ENCODE measurements at places on chromosomes 12 and 14.

DNA sequence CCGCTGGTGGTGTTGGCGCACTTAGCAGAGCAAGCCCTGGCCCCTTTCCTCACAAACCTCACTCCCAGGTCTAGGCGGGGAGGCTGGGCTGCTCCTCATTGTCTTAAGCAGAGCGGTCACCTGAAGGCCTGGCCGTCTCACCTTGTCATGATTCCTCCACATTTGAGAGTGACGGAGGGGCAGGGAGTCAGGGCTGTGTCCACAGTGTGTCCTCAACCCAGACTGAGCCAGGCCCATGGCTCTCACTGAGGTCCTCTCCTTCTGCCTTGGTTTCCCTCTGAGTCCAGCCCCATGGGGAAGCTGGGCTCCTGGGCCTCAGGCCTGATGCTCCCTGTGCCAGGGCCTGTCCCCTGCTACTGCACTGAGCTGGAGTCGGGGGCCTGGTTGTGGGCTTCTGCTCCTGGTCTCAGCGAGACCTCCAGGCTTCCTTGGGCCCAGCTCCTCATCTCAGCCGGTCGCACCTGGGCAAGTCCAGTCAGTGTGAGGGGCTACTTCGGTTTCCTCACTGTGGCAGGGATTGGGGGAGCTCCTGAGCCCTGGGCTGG is 44.9 kb downstream of the KRT80 start:
- DNase-seq: no peak

- no peak for DNase-seq
Measured at GRCh38 chr14:75732888-75733287, 71.8 kb downstream of the TTLL5 start.

DNA sequence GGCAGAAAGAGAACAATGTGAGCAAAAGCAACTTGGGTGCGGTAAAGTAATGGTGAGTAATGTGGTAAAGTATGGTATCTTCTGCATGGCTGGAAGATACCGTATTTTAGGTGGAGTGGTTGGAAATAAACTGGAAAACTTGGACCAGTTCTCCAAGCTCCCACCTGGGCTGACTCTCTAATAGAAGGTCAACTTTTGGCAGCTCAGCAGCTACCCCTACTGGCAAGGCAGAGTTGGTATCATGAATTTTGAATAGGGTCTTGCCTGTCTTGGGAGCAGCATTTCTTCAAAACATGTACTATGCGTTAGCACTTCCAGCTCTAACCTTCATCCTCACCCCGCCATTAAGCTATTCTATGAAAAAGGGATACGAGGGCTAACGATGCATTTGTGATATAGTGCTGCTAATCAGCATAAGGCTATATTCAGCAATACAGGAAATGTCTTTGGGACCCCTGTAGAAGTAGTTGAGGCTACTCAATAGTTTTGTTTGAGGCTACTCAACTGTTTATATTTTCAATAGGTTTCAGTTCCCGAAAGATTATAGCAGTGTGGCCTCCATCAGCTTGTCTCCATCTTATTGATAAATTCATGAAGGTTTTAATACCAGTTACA is 276.3 kb upstream of the FAR2 start:
- no peak for DNase-seq

- no peak for DNase-seq
Measured at GRCh38 chr12:29103539-29103974, 45.5 kb upstream of the FAR2 start.

GRCh38 chr12:132806857-132807256 is 21.8 kb downstream of the GOLGA3 start:
- no peak for DNase-seq

DNA sequence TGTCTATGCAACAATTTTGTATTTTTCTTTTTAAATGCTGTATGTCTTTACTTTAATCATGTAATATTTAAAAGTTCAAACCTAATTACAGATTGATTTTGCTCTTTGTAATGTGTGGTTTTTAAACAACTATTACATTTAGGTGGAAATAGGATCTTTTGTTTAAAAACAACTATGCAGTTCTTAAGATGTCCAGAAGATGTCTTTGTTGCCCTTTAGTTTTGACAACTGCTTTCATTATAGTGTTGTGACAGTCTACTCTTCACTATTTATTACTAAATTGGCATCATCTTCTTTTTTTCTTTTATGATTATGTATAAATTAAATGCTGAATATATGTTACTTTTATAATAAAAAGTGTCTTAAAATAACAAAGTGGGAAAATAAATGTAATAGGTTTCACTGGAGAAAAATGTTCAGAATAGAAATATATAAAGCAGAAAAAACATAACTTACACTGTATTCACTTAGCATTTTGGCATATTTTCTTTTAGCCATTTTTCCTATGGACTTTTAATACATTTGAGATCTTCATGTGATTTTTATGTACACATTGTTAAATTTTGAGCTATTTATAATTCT is 27.1 kb upstream of the PCNX4 start:
- no peak for DNase-seq

- DNase-seq: no peak
Measured at GRCh38 chr14:24774187-24774915, 140.4 kb upstream of the GZMB start.

GRCh38 chr12:81403348-81403747 is 325.5 kb downstream of the ACSS3 start:
- no peak for DNase-seq

DNA sequence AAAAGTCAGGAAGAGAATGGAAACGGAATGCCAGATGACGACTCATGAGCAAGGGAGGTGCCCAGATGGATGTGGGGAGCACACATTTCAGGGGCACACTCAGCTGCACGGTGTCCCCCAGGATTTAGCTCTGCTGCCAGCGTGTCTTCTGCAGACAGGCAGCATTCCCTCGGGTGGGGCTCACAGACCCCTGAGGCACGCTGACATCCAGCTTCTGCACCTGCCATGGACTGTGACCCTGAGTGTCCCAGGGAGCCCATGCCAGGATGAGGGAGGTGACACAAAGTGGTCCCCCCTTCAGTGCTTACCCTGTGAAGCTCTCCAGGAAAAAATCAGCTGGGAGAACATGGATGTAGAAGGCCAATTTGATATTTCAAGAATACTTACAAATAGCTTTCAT is 84.2 kb downstream of the PIWIL1 start:
- no peak for DNase-seq

DNA sequence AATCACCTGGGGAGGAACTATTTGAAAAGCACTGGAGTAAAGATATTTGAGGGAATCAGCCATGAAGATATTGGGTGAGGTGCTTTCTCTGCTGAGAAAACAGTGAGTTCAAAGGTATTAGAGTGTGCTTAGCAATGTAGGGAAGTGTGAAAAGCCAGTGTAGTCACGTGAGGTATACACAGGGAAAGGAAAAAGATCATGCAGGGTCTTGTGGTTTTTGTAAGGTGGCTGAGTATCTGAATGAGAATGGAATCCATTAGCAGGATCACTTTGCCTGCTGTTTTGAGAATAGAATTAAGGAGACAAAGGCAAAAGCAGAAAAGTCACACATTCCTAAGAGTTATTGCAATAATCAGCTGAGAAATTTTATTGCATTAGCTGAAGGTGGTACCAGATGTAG is 193.0 kb downstream of the PIK3C2G start:
- no peak for DNase-seq

GRCh38 chr12:79324571-79324970 is 366.2 kb downstream of the PAWR start:
- no peak for DNase-seq

DNA sequence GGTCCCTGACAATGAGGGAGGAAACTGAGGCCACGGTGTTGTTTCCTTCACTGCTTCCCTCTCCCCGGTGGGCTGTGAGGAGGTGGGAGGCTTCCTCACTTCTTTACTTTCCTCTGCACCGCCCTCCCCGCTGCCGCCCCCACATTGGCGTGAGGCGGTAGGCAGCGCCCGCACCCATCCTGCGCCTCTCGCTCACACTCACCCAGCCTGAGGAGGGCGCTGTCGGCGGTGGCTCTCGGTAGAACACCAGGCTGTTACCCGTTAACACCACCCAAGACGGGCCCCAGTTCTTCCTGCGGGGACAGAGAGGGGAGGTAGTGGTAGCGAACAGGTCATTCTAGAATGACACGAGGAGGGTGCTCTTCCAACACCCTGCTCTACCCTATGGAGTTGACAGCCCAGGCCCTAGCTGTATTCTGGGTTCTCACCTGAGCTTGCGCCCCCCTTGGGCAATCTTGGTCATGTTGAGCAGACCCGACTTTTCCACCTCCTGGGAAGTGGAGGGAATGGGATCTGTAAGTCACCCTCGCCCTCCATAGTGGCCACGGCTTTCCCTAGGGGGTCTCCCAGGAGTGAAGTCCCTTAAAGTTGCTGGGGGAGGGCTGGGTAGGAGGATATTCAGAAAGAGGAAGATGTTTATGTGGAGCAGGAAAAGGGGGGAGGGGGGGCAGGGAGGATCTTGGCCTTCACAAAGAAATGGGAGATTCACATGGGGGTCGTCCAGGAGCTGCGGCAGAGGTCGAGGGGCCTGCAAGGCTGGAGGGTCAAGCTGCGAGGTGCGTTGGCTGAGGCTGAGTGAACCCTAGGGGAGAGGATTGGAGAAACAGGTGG is 3.3 kb downstream of the ARHGAP9 start:
- DNase-seq: peak; percentile 67

GRCh38 chr14:73757381-73757780 is 43.2 kb upstream of the PNMA1 start:
- DNase-seq: no peak

- DNase-seq: no peak
Measured at GRCh38 chr12:39178837-39179236, 264.1 kb downstream of the KIF21A start.

Data from stimulated activated CD4-positive, alpha-beta T cell treated with anti-CD3 and anti-CD28 coated beads, Interleukin-1b, Interleukin-23, amount 100 ng/mL, for 4 hours (primary cell).